ENCODE measurements at places on chromosomes 5 and 9. TPM values are rescaled to one million over a fixed set of nuclear protein-coding genes. Genes with fewer than 3 reads are reported as not detected.

INSYN2B gene
- total RNA-seq: 0.06 TPM

LCN9 gene
- 2.4 TPM for total RNA-seq

TERT gene
- total RNA-seq: 2.4 TPM

FAM221B gene
- not detected for total RNA-seq

ZDHHC11 gene
- total RNA-seq: 0.92 TPM

FCN2 gene
- not detected for total RNA-seq

MSMP gene
- not detected for total RNA-seq

SPINK4 gene
- total RNA-seq: not detected

ERCC6L2 gene
- 60.5 TPM for total RNA-seq

NPR3 gene
- not detected for total RNA-seq

STPG3 gene
- total RNA-seq: not detected

HSPA5 gene
- total RNA-seq: 39.1 TPM

CCNJL gene
- total RNA-seq: 8.4 TPM

PRSS3 gene
- total RNA-seq: not detected

Measured in neural progenitor cell (in vitro differentiated cells).